ENCODE measurements at places on chromosomes 7 and 10.

DNA sequence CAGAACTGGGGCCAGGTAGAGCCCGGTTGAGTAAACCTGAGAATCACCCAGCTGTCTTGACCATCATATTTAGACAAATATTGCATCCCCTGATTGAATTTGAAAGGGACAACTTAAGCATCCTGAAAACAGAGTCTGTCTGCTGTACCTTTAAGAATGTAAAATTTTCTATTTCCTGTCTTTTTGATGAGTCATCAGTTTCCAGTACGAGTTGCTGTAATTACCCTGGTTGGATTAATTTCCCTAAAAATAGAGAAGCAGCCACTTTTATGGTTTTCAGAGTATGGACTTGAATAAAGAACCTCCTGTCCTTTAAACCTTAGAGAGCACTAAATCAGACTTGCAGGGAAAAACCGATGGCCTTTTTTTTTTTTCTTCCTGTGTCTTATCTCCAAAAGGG lies 164.6 kb upstream of the SH2B2 start:
- DNase-seq: peak; percentile 46

DNA sequence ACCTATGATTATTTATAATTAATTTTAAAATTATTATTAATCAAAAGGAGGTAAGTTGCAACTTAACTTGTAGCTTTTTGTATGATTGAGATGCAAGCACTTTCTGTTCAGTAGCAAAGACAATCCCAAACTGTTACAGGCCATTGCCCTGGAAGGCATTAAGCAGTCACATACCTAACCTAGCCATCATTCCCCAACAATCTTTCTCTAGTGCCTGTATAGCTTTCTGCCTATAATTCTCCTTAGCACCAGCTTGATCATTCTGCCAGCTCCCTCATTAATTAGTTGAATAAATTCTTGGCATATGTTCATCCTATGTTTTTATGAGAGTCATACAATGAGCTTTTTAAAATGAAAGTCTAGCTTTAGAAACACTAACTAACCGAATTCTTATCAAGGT lies 178.9 kb upstream of the TMEM106B start:
- no peak for DNase-seq

- peak; percentile 33 for DNase-seq
These were observed 772 bp downstream of the SGMS1 start for GRCh38 chr10:50622706-50623662.

DNA sequence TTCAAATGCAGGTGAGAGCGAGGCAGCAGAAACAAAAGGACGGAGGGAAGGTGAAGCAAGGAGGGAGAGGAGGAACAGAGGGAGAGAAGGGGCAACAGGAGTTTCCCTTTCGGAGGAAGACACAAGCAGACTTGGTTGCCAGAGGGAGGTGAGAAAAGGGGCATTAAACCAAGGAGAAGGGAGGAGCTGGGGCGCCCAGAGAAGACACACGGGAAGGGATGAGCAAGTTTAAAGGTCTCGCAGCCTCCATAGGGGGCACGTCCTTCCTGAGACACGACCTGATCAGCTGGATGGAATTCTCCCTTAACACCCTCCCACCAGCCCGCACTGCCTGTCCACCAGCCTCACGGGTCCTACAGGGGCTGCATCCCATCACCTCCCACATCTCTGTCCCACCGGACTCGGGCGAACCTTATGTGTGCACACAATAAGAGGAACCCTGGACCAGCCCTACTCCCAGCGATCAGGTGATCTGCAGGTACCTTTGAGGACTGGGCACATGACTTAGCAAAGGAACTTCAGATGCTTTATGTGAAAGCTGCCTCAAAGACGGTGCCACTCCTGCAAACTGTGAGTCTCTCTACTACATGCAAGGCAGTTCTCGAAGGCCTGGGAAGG lies 251.2 kb downstream of the TNS3 start:
- no peak for DNase-seq

GRCh38 chr10:56068040-56068439 lies 293.0 kb downstream of the ZWINT start:
- DNase-seq: no peak

DNA sequence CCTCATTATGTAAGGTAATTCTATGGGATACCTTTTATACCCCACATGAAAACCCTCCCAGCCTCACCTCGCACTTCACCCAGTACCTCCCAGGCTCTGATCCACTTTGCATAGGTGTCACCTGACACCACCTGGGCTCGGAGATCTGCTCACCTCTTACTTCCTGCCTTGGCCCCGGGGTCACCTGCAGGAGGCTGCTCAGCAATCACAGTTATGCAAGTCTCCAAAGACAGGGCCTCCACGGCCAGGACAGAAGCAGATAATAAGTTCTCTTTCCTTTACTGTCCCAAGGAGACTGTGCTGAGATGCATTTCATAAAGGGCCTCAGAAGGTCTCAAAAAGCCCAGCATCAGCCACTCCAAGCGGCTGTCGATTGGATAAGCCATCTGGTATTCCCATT lies 112.4 kb upstream of the PPP2R2D start:
- no peak for DNase-seq

GRCh38 chr7:123888192-123888591 lies 36.8 kb upstream of the SPAM1 start:
- DNase-seq: no peak

- DNase-seq: peak; percentile 95
These were observed at the start of the genes CPEB3 and MARCHF5 for GRCh38 chr10:92290837-92291615. CPEB3 (minus strand) TSS chr10:92291078; CDS start chr10:92240350, 50,728 bp downstream. MARCHF5 (plus strand) TSS chr10:92291167; CDS start chr10:92291495, 328 bp downstream.

GRCh38 chr7:93145354-93145753 lies 2.8 kb downstream of the SAMD9L start:
- DNase-seq: no peak

- DNase-seq: no peak
These were observed 107.9 kb upstream of the SFMBT2 start for GRCh38 chr10:7518693-7519092.

- no peak for DNase-seq
These were observed 283.2 kb downstream of the SORCS3 start for GRCh38 chr10:104924101-104924795.

DNA sequence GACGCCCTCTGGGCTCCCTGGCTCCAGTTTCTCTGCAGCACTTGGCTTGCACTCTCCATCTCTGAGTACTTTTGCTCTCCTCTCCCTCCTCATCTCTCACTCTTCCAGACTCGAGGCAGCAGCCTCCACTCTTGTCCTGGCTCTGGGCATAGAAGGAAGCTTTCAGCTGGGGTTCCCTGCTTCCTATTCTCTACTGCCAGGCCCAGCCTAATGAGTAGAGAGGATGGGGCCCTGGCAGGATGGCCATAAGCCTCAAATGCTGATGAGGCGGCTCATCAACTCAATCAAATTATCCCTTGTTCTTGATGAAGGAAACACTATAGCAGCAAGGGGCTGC lies 55.8 kb downstream of the NEURL1 start:
- DNase-seq: no peak

DNA sequence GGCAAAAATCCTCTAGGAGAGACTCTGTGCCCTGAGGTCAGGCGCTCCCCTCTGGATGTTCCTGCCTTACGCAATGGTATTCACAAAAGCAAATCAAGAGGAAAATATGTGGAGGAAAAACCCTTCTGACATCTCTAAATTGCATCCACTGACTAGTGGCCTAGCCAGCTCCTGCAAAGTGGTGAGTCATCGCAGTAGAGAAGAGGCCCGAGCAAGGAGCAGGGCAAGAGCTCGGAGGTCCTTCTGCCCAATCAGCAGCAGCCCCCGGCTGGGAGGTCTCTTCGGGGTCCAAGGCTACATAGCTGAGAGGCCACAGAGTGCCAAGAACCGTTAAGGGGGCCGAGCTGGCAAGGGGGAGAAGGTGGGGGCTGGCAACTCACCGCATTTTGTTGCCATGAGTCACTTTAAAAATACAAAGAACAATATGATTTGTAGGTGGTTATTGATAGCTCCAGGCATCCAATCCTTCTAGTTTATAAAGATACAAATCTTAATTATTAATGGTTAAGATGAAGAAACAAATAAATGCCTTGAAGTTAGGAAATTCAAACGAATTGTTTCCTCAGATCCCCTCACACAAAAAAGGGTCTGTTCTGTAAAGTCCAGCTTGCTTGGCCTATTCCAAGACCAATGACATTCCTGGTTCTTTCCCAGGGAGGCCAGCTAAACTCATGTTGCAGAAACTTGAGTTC lies 161.6 kb downstream of the PKD1L1 start:
- DNase-seq: peak; percentile 83

DNA sequence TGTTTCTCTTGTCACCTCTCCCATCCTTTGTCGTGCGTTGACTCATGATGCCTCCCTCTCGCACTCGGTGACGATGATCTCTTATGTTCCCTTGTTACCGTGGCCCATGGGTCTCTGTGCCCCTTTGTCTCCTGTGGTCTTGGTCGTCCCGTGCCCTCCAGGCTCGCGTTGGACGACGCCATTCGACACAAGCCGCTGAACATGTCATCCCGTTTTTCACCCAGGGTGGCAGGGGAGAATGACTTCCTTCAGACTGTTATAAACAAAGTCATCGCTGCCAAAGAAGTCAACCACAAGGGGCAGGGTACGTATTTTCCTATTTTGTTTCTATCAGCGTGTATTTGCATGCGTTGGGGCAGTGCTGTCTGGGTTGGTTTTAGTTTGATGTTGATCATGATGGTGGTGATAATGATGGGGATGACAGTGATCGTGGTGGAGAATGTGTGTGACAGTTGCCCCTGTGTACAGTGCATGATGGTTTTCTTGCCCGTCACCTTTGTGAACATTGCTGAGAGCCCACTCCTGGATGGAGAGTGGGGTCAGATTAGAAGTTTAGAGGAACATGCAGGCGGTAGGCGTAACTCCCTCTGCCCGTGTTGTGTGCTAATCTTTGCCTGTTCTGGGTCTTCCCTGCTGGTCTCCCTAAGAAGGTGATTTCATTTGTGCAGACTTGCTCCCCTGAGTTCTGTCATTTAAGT lies 107.0 kb downstream of the DOCK1 start:
- no peak for DNase-seq

DNA sequence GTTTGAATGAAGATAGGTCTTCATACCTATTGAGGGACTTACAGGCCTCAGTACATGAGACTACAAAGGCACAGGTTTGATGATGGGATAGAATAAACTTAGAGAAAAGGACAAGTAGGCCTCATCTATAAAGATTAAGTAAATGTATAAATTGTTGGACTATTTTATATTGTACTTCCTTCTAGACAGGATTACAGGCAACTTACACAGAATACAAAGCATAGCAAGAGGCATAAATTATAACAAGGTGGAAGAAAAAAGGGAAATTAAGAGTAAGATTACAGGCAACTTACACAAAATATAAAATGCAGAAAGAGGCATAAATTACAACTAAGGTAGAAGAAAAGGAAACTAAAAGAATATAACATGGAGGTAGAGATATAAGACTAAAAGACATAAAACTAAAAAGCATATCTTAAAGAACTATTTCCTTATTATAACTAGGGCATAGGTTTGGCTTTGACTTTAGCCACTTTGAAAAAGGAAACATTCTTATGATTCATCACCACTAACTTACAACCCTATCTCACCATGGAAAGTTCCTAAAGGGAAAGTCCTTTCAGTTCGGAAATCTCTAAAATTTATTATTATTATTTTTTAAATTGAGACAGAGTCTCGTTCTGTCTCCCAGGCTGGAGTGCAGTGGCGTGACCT lies 153.1 kb downstream of the GALNT11 start:
- no peak for DNase-seq

DNA sequence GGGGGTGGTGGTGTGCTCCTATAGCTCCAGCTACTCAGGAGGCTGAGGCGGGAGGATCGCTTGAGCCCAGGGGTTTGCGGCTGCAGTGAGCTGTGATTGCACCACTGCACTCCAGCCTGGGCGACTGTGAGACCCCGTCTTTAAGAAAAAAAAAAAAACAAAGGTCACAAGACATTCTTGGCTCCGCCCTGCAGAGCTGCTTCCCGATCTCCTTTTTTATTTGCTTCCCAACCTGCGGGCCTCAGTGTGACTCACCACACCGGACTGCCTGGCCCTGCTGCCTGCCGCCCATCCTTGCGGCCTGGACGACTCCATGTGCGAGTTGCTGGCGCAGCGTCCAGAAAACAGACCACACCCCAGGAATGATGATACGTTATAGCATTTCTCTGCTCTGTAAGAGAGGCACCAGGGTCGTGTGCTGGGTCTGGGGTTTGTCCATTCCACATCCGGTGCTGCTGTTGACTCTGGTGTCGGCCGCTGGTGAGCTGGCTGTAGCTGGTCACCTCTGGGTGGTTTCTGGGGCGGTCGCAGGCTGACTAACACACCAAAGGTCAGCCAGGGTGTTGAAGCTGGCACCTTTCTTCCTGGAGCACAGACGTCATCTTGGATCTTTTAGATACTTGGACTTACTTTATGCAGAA lies 123.6 kb downstream of the TCF7L2 start:
- DNase-seq: peak; percentile 97

- no peak for DNase-seq
These were observed 9.3 kb downstream of the ADD3 start for GRCh38 chr10:110017052-110017451.

- DNase-seq: no peak
These were observed 50.5 kb upstream of the GPR141 start for GRCh38 chr7:37633048-37633447.

DNA sequence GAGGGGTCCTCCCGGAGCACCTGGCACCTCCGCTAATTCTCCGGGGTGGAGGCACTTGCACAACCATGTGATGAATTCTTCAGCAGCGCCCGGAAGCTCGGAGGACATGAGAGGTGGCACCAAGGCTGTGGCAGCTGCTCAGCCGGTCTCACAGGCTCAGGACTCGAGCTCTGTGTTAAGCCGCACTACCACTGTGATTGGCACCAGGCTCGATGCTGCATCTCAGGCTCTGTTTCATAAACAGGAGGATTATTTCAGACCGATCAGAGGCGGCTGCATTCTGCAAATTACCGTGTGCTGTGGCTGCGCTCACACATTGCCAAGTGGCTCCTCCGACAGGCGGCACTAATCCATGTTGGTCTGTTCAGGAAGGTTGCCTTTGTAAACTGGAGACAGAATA lies 495.2 kb downstream of the DNAJB6 start:
- DNase-seq: no peak

DNA sequence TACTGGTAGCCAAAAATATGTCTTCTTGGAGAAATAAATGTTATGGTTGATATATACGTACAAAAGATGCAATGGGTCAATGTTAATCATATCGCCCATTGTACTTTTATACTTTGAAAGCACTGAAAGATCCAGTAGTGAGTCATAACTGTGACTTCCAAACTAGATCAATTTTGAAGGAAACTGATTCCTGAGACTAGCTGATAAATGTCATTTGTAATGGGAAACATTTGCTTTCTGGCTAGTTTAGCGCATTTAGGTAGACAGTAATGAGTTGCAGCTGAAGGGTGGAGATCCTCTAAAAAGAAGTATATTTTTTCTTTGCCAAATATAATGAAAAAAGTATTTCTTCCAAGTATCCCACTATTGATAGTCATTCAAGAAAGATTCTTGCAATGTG lies 53.5 kb upstream of the ARHGAP21 start:
- no peak for DNase-seq

GRCh38 chr10:64257704-64258103 lies 736.5 kb downstream of the REEP3 start:
- DNase-seq: no peak

DNA sequence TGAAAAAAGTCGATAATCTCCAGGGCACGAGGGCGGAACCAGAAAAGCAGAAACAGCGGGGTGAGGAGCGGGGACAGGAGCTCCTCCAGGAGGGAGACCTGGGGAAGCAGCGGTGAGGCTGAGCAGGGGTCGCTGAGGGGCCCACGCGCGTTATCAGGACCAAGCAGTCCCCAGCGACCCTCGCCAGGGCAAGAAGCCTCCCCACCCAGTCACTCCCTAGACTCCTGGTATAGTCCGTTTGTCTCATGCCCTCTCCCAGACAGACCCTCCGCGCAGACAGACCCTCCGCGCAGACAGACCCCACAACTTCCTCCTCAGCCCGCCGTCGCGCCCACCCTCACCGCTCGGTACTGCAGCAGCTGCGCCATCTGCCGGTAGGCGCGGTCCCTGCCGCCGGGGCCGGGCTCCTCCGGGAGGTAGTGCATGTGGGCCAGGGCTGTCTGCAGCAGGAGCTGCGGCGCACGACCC lies 6.3 kb downstream of the ATG9B start:
- DNase-seq: no peak

GRCh38 chr10:409408-410040 lies 274.3 kb downstream of the ZMYND11 start:
- DNase-seq: no peak
